IPS-NIHi11 (cell line): ENCODE measurements at places on chromosomes 1 and 21.

DNA sequence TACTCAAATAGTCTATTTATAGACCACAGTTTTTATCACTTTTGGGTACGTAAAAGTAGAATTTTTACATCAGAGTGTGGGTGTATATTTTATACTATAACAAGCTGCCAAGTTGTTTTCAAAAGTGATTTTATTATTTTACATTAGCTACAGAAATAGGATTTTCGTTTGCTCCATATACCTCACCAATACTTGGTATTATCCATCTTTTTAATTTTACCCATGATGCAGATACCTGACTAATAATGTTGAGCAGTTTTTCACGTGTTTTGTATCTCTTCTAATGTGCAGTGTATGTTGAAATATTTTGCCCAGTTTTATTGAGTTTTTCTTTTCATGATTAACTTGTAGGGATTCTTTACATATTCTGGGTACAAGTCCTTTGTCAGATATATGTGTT, 379.8 kb downstream of the MATN1 start:
- DNase-seq, result no peak

GRCh38 chr1:169572187-169572586, 14.1 kb downstream of the F5 start:
- DNase-seq, result no peak

GRCh38 chr1:167090314-167090942, at the start of gene GPA33:
TSS of gene GPA33 (minus strand) at chr1:167090377. CDS start at chr1:167090287, 90 bp downstream.
- no peak for DNase-seq

DNA sequence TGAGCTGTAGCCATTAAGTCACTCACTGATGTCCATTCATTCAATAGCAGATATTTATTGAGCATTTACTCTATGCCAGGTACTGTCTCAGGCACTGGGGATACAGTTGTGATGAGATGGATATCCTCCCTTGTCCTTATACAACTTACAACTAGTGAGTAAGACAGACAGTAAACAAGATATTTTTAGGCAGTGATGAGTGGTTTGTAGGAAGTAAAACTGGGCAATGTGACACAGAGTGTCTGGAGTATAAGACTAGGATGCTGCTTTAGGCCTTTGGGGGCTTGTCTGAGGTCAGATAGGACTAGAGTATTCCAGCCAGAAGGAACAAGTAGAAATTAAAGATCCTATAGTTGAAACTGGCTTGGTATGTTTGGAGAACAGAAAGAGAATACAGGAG, 41.4 kb downstream of the NOS1AP start:
- DNase-seq, result no peak

DNA sequence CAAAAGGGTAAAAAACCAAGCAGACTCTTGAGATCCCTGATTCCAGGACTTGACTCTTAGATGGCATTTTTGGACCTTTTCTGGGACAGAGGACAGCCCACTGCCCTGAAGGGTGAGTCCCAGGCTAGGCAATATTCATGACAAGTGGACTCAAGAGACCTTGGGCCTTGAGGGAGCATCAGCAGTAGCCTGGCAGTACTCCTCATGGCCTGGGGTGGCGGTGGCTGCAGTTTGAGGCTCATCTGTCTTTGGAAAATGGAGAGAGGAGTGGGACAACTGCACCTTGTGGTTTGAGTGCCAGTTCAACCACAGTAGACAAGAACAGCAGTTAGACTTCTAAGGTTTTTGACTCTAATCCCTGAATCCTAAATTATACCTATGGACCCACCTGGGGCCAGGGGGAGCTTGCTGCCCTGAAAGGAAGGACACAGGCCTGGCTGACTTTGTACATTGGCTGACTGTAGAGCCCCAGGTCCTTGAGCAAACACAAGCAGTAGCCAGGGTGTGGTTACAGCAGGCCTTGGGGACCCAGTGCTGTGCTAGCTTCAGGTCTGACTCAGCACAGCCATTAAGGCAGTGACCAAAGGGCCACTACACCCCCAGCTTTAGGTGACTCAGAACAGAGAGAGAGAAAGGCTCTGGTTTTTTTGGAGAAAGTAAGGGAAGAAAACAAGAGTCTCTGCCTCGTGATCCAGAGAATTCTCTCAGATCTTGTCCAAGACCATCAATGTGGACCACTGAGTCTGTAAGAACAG, 1023.2 kb downstream of the KCNT2 start:
- no peak for DNase-seq

DNA sequence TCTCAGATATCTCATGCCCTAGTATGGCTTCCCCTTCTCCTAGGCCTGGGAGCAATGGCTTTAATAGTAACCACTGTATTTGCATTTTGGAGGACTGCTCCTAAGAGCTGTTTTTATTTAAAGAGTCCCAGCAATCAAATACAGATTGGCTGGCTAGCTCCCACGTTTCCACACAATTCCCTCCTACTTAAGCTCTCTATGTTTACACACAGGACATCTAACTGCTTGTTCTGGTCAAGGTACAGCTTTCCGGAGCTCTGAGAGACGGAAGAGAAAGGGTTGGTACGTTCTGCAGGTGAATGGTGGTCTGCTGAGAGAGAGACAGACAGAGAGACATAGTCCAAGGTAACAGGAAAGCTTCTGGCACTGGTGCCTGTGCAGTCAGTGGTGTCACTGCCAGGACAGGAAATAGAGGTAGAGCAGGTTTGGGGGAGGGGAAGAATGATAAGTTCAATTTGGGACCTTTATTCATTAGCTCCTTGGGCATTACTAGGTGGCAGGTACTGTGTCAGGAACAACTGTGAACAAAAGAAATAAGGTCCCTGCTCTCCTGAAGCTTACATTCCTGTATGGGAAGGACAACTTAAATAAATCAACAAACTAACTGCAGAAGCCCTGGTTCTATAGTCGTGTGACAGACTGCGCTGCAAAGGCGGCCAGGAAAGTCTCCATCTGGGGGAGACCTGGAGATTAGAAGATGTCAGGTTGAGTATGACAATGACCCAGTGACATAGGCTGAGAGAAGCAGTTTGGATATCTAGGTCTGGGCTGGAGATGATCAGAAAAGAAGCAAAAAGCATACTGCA, 1.2 kb upstream of the SLC25A33 start:
- DNase-seq, result no peak

- no peak for DNase-seq
Measured at GRCh38 chr1:4213366-4213973, 313.4 kb upstream of the C1orf174 start.

DNA sequence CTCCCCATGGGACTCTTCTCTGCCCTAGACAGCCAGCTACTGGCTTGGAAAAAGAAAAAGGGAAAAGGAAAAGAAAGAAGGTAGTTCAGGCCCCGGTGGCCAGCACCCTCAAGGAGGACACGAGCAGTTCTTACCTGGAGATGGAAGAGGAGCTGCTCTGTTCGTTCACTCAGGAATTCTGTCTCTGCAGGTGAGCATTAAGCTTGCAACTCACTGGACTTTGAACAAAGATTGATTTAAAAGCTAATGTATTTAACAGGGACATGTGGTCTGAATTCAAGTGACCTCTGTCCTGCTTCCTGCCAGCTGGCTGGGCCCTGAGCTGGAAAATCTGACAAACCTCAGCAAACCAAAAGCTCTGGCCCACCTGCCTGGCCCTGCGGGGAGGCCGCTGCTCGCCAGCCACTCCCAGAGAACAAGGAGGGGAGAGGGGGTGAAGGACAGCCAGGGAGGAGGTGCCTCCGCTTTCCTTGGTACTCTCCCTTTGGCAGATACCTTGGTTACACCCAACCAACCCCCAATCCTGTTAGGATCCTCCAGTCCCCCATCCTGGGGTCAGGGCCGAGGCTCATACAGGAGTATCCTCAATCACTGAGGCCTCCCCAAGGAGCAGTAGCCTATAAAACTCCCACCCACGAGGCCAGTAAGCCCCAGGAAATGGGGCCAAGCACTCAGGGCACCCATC, at the start of gene PDZK1:
TSS of gene PDZK1 (minus strand) at position 186 of the 685 bp plus-strand sequence. CDS start 19,347 bp downstream, outside the sequence.
- peak; percentile 50 for DNase-seq

- no peak for DNase-seq
Measured at GRCh38 chr21:33554236-33554981, 11.6 kb downstream of the SON start.

GRCh38 chr1:13828454-13829151, 128.6 kb downstream of the PRDM2 start:
- peak; percentile 91 for DNase-seq

DNA sequence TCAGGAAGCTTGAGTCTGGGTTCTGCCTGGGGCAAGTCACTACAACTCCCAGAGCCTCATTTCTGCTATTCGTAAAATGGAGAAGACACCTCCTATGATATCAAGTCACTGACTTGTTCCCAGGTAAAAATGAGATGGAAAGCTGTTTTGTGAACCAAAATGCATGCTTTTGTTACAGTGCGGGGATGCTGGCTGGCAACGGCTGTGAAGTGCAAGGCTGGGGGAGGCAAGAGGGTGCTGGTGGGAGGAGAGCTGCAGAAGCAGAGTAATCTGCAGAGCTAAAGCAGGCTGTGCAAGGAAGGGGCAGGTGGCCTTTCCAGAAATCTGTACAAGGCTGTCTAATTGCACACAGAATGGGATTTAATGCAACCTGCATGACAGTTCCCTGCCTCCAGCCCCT, 150.9 kb downstream of the CNIH3 start:
- no peak for DNase-seq

DNA sequence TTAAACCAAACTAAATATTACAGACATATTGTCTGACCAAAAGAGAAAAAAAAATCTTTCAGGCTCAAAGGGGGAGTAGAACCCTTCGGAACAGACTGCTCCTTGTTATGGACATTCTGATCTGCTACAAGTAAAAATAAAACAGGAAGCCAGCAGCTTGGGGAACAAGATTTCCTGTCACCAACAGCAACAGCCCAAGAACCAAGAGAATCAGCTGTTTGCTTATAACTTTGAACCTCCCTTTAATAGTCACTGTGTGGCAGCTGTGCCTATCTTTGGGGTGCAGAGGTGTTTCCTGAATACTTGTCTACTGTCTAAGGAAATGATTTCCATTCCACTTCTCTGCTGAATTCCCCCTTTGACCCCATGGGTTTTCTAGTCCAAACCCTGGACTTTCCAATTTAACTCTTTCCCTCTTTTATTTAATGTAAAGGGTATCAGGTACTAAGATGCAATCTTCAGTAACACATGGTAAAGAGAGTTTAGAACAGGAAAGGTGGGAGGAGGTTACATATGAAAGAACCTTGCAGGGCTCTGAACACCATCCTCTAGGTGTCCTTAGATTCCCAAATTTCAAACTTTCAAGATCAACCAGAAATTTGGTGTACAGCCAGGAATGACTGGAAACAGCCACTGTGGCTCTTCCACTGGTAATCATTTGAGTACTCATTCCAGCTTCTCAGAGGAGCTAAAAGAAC, 38.6 kb downstream of the GPR3 start:
- no peak for DNase-seq

GRCh38 chr1:41612953-41613352, 128.5 kb upstream of the EDN2 start:
- no peak for DNase-seq

- no peak for DNase-seq
Measured at GRCh38 chr1:12302798-12303447, 73.1 kb downstream of the VPS13D start.

DNA sequence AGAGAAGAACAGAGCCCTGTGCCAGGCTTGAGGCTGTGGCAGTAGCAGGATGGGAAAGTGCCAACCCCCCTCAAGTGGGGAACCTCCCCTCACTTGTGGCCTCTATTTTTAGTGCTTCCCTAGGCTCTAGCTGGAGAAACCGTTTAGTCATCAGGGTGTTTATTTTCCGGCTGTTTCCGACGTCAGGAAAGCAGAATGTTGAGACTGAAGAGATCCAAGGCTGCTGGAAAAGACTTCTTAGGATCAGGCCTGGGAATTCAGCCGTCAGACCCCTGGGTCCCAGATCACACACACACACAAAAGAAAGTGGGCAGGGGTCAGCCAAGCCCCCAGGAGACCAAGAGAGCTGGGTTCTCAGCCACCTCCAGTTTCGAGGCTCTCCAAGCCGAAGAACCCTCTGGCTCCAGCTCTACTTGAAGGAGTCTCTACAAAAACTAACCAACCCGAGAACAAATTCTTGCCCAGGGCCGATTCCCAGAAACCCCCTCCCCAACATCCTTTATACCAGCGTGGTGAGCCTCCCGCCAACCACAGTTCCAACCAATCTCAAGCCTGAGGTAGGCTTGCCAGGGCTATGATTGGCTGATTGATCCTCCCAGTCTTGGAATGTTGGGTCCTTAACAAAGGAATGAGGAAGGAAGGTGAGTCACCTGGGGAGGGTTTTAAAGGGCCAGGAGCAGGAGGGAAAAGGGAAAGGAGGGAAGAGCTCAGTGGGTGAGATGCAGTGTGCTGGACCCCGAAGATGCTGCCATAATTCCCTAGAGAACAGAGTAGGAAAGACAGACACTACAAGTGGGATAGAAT, 2.5 kb upstream of the MEF2D start:
- peak; percentile 88 for DNase-seq

DNA sequence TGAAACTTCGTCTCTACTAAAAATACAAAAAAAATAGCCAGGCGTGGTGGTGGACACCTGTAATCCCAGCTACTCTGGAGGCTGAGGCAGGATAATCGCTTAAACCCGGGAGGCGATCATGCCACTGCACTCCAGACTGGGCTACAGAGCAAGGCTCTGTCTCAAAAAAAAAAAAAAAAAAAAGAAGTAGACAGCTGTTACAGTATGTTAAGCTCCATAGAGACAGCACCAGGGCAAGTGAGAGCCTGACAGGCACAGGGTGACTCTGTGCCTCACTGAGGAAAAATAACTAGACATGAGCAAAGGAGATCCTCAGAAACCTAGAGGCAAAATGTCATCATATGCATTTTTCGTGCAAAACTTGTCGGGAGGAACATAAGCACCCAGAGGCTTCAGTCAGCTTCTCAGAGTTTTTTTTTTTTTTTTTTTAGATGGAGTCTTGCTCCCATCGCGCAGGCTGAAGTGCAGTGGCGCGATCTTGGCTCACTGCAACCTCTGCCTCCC, 9.0 kb upstream of the PRDX1 start:
- DNase-seq, result no peak

DNA sequence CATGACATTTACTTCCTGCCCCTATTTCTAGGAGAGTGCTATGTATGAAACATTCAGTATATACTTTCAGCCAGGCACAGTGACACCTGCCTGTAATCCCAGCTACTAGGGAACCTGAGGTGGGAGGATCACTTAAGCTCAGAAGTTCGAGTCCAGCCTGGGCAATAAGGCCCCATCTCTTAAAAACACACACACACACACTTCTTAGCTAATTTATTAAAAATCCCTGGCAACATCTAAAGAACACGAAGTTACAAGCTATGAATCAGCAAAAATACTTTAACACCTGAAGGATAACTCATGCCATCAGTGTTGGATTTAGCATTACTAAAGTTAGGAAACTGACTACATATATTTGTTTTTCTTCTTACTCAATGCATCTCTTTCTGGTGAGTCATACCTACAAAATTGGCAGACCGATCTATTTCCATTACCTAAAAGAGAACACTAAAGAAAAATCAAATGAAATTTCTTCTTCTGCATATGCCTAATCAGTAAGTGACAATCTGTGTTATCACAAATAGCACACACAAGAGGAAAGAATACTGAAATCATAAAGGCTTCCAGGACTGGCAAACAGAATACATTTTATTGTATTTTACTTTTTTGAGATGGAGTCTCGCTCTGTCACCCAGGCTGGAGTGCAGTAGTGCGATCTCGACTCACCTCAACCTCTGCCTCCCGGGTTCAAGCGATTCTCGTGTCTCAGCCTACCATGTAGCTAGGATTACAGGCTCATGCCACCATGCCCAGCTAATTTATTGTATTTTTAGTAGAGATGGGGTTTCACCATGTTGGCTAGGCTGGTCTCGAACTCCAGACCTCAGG, 41.4 kb downstream of the RNF115 start:
- DNase-seq, result no peak
